Left ventricle myocardium superior (tissue), 1 donor: ENCODE measurements at places on chromosomes 16 and 17. TPM values are rescaled to one million over a fixed set of nuclear protein-coding genes. Genes with fewer than 3 reads are reported as not detected.

- no peak for DNase-seq
Measured at GRCh38 chr16:14522671-14523070, 107.4 kb downstream of the PARN start.

GRCh38 chr17:78335209-78335608 lies 24.7 kb downstream of the SOCS3 start:
- no peak for DNase-seq

DNA sequence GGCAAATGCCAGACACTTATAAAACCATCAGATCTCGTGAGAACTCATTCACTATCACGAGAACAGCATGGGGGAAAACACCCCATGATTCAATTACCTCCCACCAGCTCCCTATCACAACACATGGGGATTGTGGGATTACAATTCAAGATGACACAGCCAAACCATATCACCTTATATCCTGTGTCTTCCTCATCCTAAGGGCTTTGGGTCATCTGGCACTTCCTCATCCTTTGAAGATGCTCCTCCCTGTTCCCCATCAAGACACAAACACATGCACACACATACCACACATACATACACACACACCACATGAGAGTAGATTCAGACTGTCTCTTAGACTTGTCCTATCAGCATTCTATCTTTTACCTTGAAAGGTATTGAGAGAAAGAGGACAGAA lies 2.8 kb upstream of the PMFBP1 start:
- no peak for DNase-seq

DNA sequence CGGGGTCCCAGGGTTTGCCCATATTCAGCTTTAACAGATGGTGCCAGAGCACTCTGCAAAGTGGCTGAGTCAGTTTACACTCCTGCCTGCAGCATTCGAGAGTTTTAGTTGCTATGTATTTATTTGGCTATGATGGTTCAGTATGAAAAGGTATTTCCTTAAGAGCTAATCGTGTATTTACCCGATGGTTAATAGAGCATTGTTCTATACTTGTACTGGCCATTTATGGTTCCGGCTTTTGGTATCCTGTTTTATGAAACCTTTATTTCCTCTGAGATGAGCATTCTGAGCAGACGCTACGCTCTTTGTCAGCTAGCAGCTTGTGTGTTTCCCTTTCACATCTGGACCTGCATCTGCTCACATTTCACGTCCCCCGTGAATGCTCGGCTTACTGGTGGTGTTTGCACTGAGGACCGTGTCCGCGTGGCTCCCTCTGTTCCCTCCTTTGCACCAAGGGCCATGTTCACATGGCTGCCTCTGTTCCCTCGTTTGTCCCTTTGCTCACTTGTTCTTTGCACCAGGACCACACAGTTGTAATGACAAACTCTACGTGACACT lies 149.1 kb upstream of the CHMP6 start:
- no peak for DNase-seq

- DNase-seq: no peak
Measured at GRCh38 chr17:75571197-75571884, 16.3 kb upstream of the MYO15B start.

DNA sequence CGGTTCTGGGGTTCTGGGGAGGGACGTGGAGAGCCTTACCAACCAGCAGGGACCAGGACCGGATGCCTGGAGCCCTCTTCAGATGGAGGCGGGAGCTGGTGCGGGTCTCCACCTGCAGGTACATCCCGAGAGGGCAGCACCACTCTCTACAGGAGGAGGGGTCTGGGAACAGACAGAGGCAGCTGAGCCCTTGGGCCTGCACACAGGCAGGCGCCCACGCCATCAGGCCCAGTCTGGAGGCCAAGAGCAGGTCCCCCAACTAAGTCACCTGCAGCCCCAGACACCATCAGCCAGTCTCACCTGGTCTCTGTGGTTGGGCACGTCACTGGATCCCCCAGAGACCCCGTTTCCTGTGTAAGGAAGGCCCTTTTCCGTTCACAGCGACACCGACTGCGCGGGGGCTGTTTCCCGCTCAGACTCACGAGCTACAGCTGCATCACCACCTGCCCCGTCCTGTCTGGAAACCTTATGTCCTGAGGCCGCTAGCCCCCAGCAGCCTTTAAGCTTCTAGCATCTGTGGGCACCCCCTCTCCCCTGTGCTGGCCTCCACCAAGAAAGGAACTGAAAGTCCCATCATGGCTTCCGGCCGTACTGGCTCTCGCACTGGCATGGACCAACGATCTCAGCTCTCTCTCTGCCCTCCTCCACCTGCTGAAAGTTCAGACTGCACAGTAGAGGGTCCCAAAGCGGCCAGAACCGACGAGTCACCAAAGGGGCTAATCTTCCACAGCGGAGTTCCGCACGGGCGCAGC lies 1.2 kb downstream of the CYBC1 start:
- DNase-seq: no peak

GRCh38 chr17:31401456-31402254 lies 10.2 kb downstream of the RAB11FIP4 start:
- no peak for DNase-seq

GRCh38 chr17:62085511-62086408 lies 20.7 kb upstream of the MED13 start:
- DNase-seq: no peak

GRCh38 chr17:79847698-79848369 lies 8.6 kb upstream of the CBX4 start:
- DNase-seq: no peak

GRCh38 chr17:12691173-12691572 lies 25.5 kb downstream of the MYOCD start:
- DNase-seq: no peak

The CDH13 gene
- 167 TPM for total RNA-seq

The LHX1 gene
- not detected for total RNA-seq

The CXCL16 gene
- 3.5 TPM for total RNA-seq

The SLC38A8 gene
- 2.0 TPM for total RNA-seq

The SLC13A2 gene
- total RNA-seq: not detected

The HSF5 gene
- not detected for total RNA-seq

The AOC2 gene
- total RNA-seq: 0.40 TPM
